ENCODE measurements at places on chromosomes 3 and 15.

DNA sequence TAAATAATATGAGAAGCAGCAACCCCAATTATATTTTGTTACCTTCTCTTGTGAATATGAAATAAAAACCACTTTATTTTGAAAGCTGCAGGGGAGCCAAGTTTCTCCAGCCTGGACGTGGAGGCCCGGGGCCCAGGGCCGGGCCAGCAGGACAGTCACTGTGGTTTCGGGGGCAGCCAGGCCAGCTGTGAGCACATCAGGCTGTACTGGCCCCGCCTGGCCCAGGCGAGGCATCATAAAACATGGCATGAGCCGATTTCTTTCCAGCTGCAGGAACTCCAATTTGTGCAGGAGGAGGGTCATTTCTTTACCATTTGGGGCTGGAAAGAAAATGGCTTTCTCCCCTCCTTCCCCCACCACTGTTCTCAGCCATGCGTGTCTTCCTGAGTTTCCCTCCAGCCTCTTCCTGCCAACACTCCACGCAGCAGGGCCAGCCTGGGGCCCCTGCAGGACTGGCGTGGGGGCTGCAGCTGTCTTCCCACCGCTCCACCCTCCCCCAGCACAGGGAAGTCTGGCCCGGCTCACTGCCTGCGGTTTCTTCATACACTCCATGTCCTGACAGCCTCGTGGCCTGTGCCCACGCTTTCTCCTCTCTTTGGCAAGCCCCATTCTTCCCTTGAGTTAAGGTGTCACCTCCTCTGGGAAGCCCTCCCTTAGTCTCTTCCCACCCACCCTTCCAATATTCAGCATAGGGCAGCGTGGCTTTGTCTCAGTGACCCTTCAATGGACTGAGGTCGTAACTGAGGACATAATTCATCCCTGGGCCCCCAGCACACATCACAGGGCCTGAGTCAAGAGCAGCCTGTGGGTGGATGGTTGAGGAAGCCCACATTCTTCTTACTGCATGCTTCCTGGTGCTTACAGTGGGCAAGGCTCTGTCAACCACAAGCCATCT lies 135.8 kb downstream of the CHSY1 start:
- DNase-seq: no peak

DNA sequence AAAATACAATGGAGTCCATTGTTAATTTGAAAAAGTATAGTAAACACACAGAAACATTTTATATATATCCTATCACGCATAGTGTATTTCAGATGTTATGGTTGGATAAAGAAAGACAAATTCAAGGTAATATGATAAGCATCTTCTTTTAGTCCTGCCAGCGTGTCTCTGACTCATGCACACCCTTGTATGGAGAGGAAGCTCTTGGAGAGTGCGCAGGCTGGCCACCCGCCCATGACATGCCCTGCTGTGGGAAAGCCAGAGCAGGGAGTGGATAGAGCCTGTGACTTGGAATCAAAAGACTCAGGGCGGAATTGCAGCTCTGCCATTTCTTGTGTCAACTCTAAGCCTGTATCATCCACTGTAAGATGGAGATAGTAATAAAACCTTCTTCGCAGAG lies 23.0 kb upstream of the COPG1 start:
- DNase-seq: no peak

DNA sequence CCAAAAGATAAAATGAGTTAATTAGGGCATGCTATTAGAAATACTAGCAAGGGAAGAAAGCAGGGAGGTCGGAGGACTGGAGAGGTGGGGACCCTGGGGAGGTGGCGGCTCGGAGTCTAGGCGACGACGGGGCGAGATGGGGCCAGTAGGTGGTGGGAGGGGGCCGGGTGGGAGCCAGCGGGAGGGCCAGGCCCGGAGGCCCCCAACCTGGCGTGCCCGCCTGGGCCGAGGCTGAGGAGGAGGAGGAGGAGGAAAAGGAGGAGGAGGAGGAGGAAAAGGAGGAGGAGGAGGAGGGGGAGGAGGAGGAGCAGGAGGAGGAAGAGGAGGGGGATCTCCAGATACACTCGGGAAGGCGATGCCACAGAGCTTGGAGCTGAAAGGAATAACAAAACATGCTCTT lies 426.2 kb downstream of the NR2F2 start:
- DNase-seq: no peak

DNA sequence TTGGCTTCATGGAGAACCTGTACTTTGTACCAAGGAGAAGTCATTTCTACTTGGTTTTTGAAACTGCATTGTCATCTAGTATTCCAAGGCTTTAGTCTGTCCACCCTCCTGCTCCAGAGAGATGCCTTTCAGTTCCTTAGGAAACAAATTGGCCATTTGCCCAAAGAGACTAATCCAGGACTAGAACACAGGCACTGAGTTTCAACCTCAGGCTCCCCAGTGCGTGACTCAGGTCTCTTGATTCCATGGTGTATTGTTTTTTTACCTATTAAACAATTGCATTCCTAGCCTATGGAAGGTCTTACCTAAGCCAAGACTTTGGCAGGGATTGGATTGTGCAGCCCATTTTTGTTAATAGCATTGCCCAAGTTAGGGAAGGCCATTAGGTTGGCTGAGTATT lies 214.8 kb upstream of the CTDSPL start:
- DNase-seq: no peak

DNA sequence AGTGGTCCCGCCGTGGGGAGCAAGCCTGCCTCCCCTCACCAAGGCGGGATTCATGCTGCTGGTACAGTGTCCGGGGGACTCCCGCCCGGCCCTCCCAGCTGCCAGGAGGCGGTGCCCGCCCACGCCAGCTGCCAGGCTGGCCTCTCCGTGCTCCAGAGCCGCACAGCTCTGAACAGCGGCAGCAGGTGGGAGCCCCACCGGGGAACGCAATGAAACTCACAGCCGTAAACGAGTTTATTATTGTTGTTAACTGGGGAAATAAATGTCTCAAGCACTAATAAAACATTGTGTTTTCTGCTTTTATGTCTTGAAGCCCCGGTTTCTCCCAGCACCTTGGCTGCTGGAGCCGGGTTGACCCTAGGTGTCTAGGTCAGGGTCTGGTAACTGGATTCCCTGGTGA lies 317.7 kb upstream of the TLE3 start:
- DNase-seq: no peak

- no peak for DNase-seq
Measured at GRCh38 chr3:128415200-128415772, 51.4 kb downstream of the DNAJB8 start.

GRCh38 chr15:94383706-94384105 lies 152.3 kb downstream of the MCTP2 start:
- DNase-seq: no peak

GRCh38 chr3:111811811-111812210 lies 47.3 kb upstream of the PHLDB2 start:
- no peak for DNase-seq

DNA sequence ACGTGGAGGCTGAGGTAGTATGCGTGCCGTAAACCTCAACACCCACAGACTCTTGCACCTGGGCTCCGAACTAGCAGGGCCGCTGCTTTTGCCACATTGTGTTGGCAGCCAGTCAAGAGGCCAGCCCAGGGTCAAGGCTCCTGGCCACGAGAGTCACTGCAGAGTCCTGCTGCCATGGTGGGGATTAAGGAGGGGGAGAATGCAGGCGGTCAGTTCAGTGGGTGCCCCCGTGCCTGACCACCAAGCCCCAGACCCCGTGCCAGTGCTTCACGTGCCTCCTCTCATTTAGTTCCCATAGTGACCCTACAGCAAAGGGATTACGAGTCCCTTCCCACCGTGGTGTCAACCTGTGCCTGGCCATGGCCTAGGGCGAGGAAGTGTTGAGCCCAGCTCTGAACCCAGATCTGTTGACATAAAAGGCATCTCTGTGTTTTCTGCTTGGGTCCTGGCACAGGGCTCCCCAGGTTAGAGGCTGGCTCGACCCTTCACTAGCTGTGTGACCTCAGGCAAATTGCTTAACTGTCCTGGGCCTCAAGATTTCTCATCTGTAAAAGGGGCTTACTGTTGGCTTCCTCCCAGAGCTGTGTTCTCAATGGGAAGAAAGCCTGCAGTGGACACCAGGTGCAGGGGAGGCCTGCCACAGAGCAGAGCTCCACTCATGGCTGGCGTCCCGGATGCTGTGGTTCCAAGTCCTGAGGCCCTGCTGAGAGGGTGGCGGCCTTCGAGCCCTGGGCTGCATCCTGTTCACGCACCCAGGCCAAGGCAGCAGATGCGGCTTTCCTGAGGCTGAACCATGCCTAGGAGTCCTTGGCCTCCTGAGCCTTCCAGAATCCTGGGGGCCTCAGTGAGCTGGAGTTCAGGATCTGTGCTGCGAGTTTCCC lies 32.8 kb downstream of the FBLN2 start:
- no peak for DNase-seq

DNA sequence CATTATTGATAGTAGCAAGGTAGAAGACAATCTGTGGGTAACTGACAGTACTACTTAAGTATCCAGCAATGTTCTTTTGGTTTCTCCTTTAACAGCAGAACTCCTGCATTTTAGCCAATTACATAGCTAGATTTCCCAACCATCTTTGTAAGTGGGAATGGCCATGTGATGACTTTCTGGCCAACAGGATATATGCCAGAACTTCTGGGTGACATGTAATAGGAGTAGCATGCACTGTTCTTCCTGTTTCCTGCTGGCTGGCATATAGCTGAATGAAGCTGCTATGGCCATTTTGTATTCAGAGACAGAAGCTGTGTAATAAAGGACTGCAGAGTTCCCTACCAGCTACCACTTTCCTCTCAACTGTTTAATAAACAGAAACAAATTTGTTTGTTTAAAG lies 18.0 kb downstream of the SPICE1 start:
- peak; percentile 17 for DNase-seq

- DNase-seq: no peak
Measured at GRCh38 chr15:36914466-36914865, 185.9 kb downstream of the MEIS2 start.

- no peak for DNase-seq
Measured at GRCh38 chr3:129536374-129536667, 6.7 kb upstream of the H1-8 start.

DNA sequence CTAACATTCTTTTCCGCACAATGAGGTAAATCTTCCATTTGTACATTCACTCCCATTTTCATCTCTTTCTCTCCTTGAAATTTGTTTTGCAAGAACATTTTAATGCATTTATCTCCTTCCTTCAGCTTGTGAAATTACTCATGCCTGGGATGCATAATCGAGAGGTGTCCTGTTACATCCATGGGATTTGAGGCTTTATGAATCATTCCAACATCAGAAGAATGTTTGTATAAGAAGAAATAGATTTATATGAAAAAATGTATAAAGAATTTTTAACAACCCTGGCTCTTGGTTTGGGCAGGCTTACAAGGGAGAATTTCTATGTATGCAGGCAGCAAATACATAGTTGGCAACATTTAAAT lies 93.2 kb upstream of the MBNL1 start:
- DNase-seq: no peak

DNA sequence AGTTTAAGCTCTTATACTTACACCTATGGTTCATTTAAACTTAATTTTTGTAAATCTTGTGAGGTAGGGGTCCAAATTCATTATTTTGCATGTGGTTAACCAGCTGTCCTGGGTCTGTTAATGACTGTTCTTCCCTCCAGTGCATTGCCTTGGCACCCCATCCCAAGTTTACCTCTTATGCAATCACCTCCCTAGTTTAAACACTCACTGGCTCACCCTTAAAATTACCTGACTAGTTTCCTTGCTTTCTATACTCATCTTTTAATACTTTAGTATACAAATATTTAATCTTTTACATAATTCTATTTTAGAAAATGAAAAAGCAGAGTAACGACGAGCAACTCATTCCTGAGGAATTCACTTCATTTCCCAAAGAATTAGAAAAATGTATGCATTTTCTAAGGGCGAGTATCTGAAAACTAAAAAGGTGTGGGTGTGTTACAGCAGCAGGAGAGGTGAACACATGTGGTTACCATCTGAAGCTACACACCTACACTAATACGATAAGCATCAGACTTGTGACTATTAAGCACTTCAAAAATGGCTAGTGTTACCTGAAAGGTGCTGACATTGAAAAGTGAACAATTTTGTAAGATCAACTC lies 33.7 kb downstream of the TJP1 start:
- no peak for DNase-seq

- DNase-seq: no peak
Measured at GRCh38 chr3:182172534-182172933, 460.8 kb downstream of the SOX2 start.

DNA sequence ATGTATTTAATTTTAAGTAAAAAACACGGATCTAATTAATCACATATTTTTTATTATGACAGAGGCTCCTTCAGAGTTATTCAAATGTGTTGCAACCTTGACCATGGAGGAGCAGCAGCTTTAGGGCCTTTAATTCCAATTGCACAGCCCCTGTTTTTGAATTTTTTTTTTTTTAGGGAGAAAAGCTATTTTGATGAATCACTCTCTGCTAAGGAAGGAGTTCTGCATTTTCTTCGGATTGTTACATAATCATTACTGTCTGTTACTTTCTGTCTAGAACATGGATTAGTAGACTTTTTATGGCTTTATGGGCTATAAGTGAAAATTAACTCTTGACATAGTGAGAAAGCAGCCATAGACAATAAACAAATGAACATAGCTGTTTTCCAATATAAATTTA lies 90.8 kb downstream of the MCTP2 start:
- DNase-seq: no peak

DNA sequence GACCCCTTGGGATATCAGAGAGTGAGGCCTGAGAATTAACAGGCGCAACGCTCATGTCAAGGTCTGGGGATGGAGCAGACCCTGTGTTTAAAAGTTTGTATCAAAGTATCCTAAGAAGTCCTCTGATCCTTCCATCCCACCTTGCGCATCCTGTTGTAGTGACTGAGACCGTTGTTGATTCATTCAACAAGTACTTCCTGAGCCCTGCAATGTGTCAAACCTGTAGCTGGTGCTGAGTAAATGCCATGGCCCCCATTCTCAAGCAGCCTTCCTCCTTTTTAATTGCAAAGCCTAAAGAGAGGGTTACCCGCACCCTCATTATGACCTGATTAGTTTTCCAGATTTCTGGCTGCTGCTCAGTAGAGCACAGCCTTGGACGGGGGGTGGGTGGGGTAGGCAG lies 46.4 kb downstream of the RPLP1 start:
- DNase-seq: no peak

DNA sequence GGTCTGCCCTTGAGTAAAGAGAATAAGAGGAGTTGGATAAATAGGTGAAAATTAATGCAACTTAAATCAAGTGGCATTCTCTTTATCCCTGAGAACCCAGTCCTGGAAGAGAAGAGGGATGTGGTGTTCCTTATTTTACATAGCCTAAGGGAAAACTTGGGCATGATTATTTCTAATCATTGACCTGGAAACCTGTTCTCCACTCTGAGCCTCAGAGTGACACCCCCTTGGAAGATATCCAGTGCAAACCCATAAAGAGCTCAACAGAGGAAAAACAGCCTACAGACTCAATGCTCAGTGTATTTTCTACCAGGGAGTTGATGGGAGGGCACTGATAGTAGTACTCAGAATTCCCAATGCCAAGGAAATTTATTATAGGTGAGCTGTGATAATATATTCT lies 22.0 kb downstream of the SLC15A2 start:
- DNase-seq: no peak

Data from NCI-H2029 treated with DMSO at 0.1 percent for 48 hours (cell line).